Activated naive CD4-positive, alpha-beta T cell treated with anti-CD3 and anti-CD28 coated beads, Interleukin-2, amount 50 U/mL, for 16 hours (primary cell): ENCODE measurements at places on chromosomes 3 and 15.

DNA sequence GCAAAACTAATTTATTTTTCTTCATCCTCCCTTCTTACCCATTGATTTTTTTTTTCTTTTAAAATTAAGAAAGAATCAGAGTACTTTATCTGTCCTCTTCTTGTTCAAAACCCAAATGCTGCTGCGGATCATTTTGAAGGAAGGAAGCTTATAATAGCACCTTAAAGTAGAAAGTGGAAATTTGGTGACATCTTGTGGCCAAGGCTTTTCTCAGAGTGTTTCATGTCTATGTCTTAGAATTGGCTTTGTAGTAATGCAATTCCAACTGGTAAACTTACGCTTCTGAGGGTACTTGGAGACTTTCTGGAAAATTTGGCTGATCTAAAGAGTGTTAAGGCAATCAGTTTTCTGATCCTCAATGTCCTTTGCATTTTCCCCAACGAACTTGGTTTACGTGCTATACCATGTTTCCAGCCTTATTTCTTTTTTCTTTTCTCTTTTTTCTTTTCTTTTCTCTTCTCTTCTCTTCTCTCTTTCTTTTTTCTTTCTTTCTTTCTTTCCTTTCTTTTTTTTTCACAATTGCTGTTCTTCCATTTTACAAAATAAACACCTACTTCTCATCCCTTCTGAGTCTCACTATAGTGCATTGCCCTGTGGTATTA, 30.7 kb downstream of the C3orf38 start:
- no peak for DNase-seq

- DNase-seq: no peak
Measured at GRCh38 chr3:53776494-53777101, 69.6 kb downstream of the CHDH start.

DNA sequence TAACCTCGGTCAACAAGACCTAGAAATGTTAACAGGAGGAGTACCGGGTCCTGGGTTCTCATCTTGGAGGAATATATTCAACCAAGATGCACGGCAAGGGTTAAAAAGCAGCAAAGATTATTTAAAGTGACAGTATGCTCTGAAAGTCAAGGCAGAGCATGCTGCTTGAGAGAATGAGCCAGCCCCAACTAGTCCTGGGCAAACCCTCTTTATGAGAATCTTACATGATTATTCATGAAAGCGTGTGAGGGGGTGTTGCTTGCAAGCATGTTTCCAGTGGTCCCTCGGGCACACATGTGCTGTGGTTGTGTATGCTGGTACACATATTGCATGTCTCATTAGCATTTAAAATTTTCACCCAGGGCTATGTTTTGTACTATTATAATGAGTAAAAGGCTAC, 1445.6 kb downstream of the SI start:
- no peak for DNase-seq

DNA sequence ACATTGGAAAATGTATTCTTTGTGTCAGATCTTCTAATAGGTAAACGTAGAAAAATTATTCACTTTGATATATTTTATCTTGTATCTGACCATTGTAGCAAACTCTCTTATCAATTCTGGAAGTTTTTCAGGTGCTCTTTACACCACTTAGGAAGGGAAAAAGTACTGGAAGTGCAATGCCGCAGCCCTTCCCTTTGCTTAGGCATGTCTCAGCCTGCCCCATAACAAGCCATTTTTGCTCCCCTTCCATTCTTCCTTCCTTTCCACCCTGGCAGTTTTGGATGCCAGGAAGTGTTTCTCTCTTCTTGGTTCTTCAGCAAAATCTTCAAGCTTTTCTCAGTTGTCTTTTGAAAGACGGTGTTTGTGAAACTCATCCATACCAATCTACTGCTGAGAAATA, 34.9 kb upstream of the SLC9A9 start:
- DNase-seq: no peak

GRCh38 chr3:111928613-111929012, 50.2 kb upstream of the ABHD10 start:
- DNase-seq: no peak

DNA sequence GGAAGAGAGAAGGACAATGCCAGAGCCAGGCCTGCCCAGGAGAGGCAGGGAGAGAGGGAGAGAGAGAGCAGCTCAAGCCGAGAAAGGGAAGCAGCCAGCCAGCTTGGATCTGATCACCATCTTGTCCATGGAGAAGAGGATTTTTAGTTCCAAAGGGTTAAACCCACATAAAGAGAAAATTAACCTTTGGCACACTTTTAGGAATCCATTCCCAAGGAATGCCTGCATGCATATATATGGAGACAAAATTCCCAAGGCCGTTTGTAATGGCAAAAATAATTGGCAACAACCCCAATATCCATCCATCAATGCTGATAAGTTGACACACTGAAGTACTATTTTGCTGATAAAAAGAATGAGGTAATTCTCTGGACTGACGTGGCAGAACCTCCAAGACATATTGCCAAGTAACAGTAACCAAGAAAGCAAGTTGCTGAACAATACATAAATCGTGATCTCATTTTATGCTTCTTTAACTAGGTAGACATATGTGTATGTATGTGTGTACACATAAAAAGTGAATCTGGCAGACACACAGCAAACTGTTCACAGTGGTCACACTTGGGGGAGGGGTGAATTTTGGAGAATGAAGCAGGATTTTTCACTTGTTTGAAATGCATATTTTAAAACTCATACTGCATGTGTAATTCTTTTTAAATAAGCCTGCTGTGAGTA, 7.5 kb upstream of the STRA6 start:
- no peak for DNase-seq

DNA sequence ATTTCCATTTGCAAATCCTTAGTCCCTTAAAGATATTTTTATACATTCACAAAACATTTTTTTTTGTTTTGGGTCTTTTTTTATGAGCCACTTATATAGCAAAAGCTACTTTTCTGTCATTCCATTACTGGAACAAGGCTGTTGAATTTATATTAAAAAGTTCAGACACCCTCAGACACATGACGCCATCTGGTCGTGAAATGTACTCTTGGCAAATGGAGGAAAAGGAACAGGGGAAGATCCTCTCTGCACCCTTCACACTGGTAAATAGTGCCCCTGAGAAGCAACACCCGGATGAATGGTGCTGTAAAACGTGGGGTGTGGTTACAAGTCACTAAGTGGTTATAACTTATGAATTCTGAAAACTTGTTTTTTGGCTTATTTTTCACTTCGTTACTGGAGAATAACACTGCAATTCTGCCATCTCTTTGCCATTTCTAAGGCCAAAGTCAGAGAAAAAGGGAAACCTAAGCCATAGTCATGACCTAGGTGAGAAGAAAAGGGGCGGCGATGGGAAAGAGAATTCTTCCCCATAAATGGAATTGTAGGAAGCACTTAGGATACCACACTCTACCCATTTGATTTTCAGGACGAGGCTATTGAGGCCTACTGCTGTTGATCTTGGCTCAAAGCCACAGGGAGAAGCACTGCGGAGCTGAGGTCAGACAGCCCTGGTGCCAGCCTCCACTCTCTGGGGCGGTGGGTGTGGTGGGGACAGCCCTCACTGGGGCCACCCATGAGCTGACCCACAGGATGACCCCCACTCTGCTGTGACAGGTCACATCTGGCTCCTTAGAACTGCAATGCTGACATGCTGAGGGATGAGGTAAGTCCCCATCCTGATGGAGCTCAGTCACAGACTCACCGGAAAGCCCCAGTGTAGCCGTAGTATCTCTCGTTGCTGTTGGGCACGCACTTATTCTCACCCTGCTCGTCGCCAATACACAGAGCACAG, 21.9 kb downstream of the LTF start:
- DNase-seq: no peak

DNA sequence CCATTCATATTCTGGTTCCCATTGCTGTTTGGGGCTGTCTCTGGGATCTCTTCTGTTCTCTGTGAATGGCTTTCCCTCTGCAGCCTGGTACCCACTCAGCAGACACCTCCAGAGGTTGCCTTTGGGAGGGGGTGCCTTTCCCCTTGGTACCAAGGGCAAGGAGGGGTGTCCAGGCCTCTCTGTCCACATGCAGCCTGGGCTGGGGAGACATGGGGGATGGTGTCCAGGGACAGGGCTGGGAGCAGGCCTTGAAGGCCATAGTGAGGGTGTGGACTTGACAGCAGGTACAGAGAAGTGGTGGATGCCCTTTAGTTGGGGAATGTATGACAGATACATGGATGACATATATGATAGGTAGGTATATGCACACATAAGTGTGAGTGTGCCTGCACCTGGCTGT, 83.7 kb downstream of the PLXNA1 start:
- no peak for DNase-seq

DNA sequence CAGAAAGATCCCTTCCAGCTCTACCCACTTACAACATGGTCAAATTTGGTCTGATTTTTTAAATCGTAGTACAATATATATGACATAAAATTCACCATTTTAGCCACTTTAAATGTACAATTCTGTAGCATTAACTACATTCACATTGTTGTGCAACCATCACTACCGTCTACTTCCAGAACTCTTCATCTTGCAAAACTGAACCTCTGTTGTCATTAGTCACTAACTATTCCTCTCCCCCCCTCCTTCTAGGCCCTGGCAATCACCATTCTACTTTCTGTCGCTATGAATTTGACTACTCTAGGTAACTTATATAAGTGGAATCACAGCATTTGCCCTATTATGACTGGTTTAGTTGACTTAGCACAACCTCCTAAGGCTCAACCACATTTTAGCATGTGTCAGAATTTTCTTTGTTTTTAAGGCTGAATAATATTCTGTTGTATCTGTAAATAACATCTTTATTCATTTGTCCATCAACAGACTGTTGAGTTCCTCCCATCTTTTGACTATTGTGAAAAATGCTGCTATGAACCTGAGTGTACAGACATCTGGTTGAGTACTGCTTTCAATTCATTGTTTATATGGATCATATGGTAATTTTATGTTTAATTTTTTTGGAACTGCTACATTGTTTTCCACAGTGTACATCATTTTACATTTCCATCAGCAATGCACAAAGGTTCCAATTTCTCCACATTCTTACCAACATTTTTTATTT, 35.5 kb upstream of the CCR2 start:
- no peak for DNase-seq

- DNase-seq: no peak
Measured at GRCh38 chr3:123298903-123299302, 97.2 kb downstream of the SEC22A start.

GRCh38 chr3:11655196-11655928, 11.6 kb upstream of the VGLL4 start:
- DNase-seq: no peak

DNA sequence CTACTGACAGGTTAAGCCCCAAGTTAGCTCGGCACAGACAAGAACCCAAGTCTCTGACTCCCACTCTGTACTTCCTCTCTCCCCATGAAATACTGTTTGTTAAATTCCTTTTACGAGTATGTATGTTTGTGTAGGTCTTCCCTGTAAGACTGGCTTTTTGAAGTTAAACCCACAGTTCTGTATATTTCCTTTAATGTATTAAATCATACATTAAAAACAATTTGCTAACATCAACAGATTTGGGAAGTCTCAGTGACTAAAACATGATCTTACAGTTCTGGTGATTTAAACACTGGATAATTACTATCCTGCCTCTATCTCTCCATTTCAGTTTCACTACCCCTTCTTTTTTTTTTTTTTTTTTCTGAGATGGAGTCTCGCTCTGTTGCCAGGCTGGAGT, 4.4 kb downstream of the CMTM6 start:
- no peak for DNase-seq

DNA sequence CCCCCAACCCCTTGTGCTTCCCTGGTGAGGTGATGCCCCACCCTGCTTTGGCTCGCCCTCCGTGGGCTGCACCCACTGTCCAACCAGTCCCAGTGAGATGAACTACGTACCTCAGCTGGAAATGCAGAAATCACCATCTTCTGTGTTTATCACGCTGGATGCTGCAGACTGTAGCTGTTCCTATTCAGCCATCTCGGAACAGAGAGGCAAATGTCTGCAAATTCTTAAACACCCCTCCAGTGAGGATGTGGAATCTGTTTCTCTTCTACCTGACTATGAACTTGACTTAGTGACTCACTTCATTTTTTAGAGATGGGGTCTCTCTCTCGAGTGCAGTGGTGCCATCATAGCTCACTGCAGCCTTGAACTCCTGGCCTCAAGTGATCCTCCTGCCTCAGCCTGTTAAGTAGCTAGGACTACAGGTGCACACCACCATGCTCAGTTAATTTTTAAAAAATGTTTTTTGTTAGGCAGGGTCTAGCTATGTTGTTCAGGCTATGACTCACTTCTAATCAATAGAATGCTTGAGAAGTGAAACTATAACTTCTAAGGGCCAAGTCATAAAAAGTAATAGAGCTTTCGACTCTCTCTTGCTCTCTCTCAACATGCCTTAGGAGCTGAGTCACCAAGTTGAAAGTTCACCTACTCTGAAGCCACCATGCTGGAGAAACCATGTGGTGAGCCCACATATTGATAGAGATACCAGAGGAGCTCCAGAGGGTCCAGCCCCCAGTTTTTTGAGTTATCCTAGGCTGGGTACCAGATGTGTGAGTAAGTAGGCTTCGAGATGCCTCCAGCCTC, 11.5 kb upstream of the PARP14 start:
- DNase-seq: peak; percentile 52

- DNase-seq: no peak
Measured at GRCh38 chr3:62421207-62421606, 47.9 kb upstream of the FEZF2 start.

- no peak for DNase-seq
Measured at GRCh38 chr15:44879066-44879465, 77.4 kb upstream of the TERB2 start.

DNA sequence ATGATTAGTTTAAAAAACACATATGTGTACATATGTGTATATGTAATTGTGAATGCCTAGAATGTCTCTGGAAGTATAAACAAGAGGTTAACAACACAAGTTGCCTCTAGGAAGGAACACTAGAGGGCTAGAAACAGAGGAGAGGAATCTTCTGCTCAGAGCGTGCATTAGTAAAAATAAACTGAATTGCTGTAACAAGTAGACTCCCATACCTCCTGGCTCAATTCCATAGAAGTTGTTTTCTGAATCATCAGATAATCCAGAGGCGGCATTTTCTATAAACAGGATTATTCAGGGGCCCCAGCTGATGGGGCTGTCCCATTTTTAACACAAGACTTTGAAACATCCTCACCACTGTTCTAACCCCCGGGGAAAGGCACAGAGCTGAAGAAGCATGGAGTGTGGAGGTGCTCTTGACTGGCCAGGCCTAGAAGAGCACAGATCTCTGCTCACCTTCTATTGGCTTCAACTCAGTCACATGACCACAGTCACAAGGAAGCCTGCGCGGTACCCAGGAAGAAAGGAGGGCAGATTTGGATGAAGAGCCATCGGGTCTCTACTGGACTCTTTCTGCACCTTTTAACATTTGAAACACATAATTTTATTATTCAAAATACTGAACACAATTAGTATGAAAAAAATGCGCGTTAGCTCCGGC, 145.7 kb downstream of the TLE3 start:
- DNase-seq: no peak

GRCh38 chr15:98614681-98615080, 33.7 kb upstream of the IGF1R start:
- no peak for DNase-seq

- DNase-seq: no peak
Measured at GRCh38 chr3:69647511-69648110, 91.7 kb upstream of the MITF start.

- DNase-seq: no peak
Measured at GRCh38 chr3:124407260-124407659, 323.0 kb upstream of the UMPS start.
